ENCODE measurements at places on chromosomes 7 and 10.

GRCh38 chr7:87312215-87312865, 33.1 kb upstream of the CROT start:
- peak; percentile 28 for DNase-seq

GRCh38 chr10:87702973-87703294, 43.3 kb downstream of the PAPSS2 start:
- no peak for DNase-seq

GRCh38 chr7:38306914-38307313, 33.5 kb upstream of the TARP start:
- DNase-seq: no peak

DNA sequence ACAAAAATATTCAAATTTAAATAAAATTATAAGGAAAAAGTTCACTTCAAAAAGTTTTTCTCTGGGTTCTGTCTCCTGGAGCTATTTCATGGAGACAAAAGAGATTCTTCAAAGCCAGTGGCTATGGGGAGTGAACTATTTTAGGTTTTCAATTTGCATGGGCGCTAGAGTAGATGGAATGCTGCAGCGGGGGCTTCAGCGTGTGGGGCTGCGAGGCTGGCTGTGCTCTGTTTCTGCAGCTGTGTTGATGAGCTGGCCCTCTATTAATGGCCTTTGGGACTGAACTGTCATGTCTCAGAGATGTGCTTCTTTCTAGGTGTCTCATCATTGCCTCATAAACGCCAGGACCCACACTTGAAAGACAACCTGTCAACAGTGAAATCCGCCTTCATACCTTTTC, 108.4 kb upstream of the NPY start:
- no peak for DNase-seq

GRCh38 chr7:69968969-69969556, 370.8 kb downstream of the AUTS2 start:
- no peak for DNase-seq

- DNase-seq: no peak
Observed at GRCh38 chr7:133742709-133743538, 384.2 kb upstream of the LRGUK start.

- no peak for DNase-seq
Observed at GRCh38 chr7:128442356-128442755, 13.3 kb upstream of the HILPDA start.

DNA sequence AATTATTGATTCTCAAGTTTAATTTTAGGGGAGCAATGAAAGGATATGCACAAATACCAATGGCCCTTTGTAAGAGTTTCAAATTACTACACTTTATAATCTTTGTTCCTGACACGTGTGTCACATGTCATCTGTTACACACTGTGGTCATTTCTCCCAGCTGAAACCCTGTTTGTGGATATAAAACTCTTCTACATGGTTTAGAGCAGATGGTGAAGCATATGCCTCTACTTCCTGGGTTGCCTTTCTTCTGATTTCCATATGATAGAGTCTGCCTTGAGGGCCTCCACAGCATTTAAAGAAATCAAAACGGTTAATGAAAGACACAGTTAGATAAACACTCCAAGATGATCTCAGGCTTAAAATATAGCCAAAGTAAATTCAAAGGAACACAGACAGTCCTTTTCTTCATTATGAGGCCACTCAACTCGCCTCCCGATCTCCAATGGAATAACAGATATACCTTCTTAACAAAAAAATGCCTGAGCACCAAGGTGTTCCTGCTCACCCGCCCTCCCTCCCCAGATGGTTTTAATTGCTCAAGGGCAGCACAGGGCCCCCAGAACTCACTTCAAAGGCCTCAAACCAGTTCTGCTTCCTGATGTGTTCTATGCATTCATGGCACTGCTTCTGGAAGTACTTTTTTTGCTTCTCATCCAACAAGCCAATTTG, 75.0 kb downstream of the CPVL start:
- DNase-seq: no peak

- DNase-seq: no peak
Observed at GRCh38 chr7:31192986-31193385, 140.9 kb downstream of the ADCYAP1R1 start.

DNA sequence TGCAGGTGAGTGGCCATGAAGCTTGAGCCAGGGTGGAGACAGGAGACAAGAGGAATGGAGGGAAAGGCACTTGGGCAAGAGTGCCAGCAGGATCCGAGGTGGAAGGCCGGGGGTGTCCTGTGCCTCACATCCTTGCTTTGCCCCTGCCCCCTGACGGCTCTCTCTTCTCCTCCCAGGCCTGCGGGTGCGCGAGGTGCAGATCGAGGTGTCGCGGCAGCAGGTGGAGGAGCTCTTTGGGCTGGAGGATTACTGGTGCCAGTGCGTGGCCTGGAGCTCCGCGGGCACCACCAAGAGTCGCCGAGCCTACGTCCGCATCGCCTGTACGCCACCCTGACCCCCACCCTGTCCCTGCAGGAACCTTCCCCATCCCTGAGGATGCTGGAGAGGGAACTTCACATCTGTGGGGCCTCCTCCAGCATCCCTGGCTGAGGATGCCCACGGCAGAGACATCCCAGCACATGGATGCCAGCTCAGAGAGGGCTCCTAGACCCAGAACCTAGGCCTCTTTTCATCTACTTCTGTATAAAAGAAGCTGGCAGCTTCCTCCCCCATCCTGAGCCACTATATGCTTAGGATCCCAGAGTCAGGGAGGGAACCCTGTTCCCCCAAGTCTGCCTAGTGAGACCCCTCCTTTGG, 34.4 kb upstream of the SLC29A3 start:
- no peak for DNase-seq

DNA sequence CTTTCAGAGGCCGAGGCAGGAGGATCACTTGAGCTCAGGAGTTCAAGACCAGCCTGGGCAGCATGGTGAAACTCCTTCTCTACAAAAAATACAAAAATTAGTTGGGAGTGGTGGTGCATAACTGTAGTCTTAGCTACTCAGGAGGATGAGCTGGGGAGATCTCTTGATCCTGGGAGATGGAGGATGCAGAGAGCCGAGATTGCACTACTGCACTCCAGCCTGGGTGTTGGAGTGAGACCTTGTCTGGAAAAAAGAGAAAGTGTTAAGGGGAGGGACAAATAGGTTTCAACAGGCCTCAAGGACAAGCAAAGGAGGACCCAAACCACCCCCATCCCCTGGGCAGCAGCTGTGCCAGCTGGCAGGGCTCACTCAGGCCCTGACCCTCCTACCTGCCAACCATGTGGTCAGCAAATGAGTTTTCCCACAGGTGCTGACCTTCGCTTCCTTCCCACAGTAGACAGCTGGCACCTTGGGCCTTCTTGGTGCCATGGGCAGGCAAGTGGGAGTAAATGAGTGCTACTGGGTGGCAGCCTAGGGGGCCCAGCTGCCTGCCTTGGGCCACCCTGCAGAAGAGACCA, 5.5 kb upstream of the PNLIPRP2 start:
- no peak for DNase-seq

GRCh38 chr10:113142601-113143362, 192.7 kb downstream of the TCF7L2 start:
- no peak for DNase-seq

- DNase-seq: no peak
Observed at GRCh38 chr7:132614428-132615318, 38.4 kb upstream of the PLXNA4 start.

DNA sequence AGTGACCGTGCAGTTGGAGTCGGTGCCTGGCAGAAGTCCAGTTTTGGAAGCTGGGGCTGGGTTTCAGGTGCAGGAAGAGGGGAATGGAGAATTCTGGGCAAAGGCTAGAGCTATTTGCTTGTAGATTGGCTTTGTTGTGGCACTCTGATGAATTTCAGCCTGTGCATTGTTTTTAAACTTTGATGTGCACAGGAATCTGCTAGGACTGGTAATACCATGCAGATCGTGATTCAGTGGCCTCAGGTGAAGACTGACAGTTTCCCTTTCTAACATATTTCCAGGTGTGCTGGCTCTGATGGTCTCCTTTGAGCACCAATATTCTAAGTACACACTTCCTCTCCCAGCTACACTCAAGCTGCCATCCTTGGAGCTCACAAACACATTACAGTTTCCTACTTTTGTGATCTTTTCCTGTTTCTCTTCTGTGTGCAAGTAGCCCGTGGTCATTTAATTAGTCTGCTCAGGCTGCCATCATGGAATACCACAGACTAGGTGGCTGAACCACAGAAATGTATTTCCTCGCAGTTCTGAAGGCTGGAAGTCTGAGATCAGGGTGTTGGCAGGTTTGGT, 55.6 kb downstream of the NOC3L start:
- no peak for DNase-seq

- no peak for DNase-seq
Observed at GRCh38 chr10:70052462-70053217, at the start of gene MACROH2A2. Gene MACROH2A2, plus strand, starts transcription at chr10:70052846. Its CDS starts 22,813 bp downstream, at chr10:70075659.

- DNase-seq: no peak
Observed at GRCh38 chr7:6221340-6222319, 50.8 kb downstream of the CYTH3 start.

GRCh38 chr10:129135624-129136023, 331.4 kb upstream of the MGMT start:
- no peak for DNase-seq

DNA sequence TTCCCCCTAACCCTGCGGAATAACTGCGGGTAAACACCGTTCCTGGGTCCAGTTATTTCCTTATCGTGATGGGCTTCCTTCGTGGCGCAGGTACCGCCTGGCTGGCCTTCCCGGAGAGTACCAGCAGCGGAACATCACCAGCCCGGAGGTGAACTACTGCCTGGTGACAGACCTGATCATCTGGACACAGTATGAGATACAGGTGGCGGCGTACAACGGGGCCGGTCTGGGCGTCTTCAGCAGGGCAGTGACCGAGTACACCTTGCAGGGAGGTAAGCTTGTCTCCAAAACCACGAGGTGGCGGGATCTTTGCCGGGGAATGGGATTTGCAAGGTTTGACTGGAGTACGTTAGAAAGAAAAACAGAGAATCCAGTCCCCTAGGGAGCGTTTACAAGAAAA, 665.0 kb upstream of the FOXK1 start:
- DNase-seq: no peak

GRCh38 chr7:69684369-69685292, 86.4 kb downstream of the AUTS2 start:
- no peak for DNase-seq

- DNase-seq: peak; percentile 22
Observed at GRCh38 chr10:74977913-74978847, 133.3 kb upstream of the SAMD8 start.

GRCh38 chr7:106166651-106167342, 54.7 kb upstream of the SYPL1 start:
- DNase-seq: no peak

- DNase-seq: no peak
Observed at GRCh38 chr7:157250605-157251228, 86.1 kb upstream of the DNAJB6 start.

DNA sequence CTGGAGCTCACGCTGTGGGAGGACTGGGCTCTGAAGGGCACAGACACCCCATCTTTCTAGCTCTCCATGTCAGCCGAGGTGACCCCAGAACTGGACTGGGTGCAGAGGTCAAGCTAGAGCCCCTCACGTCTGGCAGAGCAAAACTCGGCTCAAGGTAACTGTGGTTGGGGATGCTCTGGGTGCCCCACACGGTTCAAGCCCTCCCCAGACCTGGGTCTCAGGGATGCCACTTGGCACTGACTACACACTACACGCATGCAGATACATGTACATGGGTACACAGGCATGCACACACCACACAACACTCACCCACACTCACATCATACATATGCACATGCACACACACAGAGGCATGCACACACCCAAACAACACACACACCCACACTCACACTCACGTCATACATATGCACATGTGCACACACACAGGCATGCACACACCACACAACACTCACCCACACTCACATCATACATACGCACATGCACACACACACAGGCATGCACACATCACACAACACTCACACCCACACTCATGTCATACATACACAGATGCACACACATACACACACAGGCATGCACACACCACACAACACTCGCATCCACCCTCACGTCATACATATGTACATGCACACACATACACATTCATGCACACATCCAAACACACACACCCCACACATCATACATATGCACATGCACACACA, 219.3 kb downstream of the DNAJB6 start:
- DNase-seq: no peak

- DNase-seq: no peak
Observed at GRCh38 chr10:16566202-16566805, 44.6 kb upstream of the C1QL3 start.

- no peak for DNase-seq
Observed at GRCh38 chr10:126598009-126598408, 72.5 kb downstream of the C10orf90 start.

DNA sequence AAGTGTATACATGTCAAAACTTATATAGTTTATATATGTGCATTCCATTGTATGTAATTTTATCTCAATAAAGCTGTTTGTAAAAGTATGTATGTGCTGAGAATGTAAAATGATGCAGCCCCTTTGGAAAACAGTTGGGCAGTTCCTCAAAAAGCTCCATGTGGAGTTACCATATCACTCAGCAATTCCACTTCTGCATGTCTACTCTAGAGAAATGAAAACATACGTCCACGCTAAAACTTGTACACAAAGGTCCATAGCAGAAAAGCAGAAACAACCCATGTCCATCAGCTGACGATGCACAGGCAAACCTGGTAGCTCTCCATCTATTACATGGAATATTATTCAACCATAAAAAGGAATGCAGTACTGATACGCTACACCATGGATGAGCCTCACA, 8.3 kb upstream of the RGS10 start:
- DNase-seq: no peak

DNA sequence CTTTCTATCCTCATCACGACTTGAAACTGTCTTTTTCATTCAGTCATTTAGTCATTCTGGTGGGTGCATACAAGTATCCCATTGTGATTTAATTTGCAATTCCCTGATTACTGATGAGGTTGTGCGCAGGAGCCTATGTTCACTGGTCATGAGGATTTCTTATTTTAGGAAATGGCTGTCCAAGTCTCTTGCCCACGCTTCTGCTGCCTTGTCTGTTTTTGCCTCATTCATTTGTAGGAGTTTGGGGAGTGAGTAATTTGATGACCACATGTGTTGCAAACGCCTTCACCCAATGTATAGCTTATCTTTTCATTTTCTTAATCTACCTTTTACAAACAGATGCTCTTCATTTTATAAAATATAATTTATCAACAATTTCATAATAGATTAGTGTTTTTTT, 127.3 kb downstream of the ARHGAP22 start:
- DNase-seq: no peak

GRCh38 chr7:141158561-141158960, 84.7 kb downstream of the TMEM178B start:
- DNase-seq: no peak

DNA sequence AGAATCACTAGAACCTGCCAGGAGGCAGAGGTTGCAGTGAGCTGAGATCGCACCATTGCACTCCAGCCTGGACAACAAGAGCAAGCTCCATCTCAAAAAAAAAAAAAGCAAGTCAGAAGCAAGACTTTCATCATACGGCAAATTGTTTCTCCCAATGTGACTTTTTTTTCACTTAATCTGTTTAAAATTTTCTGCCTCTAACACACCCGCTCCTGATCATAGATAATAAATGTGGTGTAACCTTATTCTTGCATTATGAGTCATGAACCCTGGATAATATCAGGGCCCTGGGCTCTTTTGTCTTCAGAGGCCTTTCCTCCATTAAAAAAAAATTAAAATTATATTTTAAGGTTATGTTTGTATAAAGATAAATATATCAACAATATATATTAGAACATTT, 111.4 kb upstream of the JCAD start:
- DNase-seq: no peak

GRCh38 chr7:133827707-133828623, 299.2 kb upstream of the LRGUK start:
- DNase-seq: no peak

GRCh38 chr7:14419531-14419930, 430.1 kb upstream of the ETV1 start:
- DNase-seq: no peak

GRCh38 chr7:1941464-1942242, 271.6 kb downstream of the ELFN1 start:
- DNase-seq: no peak

All from stimulated activated CD8-positive, alpha-beta memory T cell treated with anti-CD3 and anti-CD28 coated beads, Interleukin-4, amount 100 ng/mL, for 1 hour (primary cell).